HuH-7 (cell line): ENCODE measurements at places on chromosomes 5 and 9.
A peak's percentile ranks its signal among the peaks of the same experiment; 100 is the strongest.

DNA sequence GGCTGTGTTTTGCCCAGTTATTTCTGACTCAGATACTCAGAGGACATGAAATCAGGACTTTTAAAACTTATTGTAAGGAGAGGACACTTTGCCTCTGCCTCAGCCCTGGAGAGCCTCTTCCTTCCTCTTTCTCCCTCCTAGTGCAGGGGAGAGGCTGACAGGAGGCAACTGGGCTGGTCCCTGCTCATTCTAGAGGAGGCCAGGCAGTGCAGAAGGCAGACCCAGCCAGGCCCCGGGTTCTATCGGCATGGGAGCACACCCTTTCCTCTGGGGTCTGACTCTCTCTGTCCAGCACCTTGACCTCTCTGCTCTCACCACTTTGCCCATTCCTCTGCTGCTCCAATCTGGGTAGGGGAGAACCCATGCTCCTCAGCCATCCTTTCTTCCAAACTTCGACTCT, 16.0 kb upstream of the SMIM32 start:
- no peak for DNase-seq

- no peak for DNase-seq
Observed at GRCh38 chr5:96817506-96817905, 9.8 kb upstream of the ERAP1 start.

GRCh38 chr9:31608881-31609280, 775.6 kb upstream of the ACO1 start:
- no peak for DNase-seq

- no peak for DNase-seq
Observed at GRCh38 chr5:80057921-80058320, 22.8 kb downstream of the THBS4 start.

DNA sequence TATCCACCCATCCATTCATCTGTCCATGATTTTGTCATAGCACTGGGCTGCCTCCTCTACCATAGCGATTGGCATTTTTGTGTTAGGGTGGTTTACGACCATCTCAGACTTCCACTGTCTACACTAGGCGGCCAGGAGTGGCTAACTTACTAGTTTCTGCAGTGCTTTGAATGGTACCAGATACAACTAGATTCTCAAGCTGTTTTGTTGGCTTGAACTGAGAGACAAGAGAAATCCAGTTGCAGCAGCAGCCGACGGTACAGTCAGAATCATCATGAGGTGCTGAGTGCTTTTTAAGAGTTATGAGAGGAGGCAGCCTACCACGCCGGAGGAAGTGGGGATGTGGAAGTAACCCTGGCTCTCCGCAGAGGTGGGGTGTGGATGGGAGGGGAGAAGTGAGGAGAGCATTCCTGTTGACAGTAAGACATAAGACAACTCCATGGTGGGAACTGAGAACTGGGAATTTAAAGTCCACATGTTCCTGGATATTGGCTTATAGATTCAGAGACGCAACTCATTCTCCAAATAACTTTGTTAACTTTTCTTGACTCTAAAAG, 27.9 kb downstream of the COL5A1 start:
- DNase-seq: no peak

DNA sequence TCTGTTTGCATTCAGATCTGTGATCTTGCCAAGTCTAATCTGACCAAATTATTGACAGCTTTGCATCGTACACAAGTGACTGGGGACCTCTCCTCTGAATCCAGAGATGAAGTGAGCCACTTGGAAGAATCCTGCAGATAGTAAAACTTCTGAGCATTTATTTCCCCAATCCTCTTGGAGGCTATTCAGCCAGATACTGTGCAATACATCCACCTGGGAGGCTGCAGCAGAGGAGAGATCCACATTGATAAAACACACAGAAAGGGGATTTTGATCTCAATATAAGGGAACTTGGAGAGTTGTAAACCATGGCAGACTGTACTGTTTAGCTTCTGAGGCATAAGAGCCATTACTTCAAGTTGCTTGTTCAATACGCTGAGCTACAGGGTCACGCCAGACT, 654.6 kb downstream of the MTRR start:
- no peak for DNase-seq

- no peak for DNase-seq
Observed at GRCh38 chr5:67806654-67807438, 408.7 kb upstream of the PIK3R1 start.

- DNase-seq: no peak
Observed at GRCh38 chr9:128937310-128938165, 9.9 kb downstream of the DOLK start.

DNA sequence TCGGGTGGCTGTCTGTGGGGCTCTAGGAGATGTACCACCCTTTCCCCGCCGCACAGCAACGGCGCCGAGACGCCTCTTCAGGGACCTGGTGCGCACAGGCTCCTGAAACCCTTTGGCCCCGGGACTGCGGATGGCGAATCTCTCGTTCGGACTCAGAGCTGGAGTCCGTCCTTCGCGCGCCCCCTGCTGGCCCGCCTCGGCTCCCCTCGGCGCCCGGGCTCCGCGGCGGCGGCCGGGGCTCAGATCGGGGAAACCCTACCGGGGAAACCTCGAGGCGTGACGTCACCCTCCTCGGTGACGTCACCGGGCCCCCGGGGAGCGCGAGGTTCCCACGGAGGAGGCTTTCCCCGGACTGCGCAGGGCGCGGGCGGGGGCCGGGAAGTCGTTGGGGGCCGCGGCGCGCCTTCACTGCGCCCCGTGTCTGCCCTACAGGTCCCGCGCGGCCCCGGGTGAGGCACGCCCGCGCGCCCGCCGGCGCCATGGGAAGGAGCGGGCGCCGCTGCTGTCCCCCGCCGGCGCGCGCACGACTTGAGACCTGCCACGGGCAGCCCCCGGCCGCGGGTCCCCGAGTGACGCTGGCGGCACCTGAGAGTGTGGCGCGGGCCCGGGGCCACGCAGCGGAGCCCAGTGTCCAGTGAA, 7.9 kb downstream of the PRR7 start:
- peak; percentile 100 for DNase-seq

DNA sequence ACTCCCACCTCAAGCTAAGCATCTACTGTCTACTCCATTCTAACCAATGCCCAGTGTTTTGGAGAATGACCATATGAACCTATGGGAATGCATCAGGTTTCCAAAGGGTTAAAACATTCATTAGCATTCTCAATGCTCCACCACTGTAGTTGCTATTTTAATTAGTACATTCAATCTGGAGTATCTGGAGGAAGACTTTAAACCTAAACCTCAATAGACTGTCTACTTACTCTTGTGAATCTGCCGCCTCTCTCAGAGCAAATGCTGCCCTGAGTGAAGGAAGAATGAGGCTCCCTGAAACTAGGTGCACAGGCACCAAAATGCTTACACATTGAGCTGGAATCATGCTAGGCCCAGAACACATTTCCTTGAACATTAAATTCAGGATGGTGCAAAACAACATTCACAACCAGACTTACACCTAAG, 2.0 kb downstream of the ENC1 start:
- no peak for DNase-seq
